T-helper 2 cell (primary cell): ENCODE measurements at places on chromosomes 12 and 14.

DNA sequence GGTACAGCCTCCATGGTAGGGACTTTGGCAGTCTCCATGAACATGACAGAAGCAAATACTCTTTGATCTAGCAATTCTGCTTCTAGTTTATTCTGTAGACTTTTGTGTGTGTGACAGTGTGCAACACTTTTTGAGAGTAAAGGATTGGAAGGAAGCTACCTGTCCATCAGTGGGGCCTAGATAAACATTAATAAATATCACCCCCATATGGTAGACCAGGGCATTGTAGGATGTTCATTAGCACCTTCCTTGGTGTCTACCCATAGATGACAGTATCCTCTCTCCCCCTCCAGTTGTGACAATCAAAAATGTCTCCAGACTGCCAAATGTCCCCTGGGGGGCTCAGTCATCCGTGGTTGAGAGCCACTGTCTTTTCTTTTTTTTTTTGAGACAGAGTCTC lies 10.8 kb downstream of the SNRNP35 start:
- peak; percentile 43 for DNase-seq

DNA sequence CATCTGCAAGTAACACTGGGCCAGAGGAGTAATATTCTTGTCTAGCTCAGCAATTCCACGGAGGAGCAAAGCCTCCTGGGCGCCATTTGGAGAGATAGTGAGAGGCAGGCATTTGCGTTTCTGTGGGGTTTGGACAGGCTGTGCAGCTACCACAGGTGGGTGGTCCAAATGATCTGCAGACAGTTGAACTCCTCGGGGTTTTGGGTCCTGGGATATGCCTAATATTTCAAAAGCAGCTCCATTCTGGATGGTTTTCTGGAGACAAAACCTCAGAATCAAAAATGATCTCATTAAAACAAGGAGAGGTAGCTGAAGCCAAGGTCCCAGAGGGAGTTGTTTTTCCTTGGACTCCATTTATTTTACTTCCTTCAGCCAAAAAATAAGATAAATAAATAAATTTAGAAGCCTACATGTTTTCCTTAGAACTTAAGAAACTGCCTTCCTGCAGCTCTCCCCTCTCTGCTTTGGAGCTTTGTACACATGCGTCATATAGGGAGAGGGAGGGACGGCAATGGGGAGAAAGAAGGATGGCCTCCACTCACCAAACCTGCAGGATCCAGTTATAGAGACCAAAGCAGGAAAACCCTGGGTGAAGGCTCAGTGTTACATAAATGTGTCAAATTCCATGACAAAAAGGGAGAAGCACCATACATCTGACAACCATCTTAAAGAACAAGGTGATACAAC lies 227.3 kb upstream of the DAAM1 start:
- DNase-seq, result no peak

DNA sequence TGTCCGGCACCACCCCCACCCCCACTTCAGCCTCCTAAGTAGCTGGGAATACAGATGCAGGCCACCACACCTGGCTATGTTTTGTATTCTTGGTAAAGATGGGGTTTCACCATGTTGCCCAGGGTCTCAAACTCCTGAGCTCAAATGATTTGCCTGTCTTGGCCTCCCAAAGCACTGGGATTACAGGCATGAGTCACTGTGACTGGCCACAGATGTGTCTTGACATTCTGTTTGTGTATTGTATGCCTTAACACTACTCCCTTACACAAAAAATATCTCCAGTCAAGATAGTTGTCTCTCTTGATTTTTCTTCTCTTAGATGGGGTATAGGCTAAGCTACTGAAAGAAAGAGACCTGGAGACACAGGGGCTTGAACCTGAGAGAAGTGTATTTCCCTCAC lies 17.6 kb downstream of the CLEC14A start:
- DNase-seq, result no peak

DNA sequence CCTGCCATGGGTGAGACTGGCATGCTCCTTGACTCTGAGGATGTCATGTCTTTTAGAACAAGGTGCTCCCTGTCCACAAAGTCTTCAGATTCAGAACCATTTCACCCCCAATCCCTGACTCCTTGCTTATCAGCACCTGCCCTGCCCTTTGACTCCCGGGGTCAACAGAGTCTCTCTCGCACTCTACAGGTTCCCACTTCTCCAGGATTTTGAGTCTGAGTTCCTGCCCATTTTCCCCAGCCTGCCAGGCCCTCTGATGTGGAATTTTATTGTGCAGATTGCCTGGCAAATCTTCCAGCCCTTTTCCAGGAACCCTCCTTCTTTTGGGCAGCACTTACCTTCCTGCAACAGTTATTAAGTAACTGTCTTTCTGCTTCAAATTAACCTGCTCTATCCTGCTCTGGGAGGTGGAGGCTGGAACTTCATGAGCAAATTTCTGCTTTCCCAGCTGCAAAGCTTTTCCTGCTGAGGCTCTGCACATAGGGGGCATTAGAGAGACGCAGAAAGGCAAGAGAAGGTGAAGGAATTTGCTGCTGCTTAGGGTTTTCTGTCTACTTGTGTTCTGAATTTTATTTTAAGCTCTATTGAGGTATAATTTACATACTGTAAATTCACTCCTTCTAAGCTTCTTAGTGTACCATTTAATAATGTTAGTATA lies 259.1 kb downstream of the PCNX1 start:
- DNase-seq, result no peak

DNA sequence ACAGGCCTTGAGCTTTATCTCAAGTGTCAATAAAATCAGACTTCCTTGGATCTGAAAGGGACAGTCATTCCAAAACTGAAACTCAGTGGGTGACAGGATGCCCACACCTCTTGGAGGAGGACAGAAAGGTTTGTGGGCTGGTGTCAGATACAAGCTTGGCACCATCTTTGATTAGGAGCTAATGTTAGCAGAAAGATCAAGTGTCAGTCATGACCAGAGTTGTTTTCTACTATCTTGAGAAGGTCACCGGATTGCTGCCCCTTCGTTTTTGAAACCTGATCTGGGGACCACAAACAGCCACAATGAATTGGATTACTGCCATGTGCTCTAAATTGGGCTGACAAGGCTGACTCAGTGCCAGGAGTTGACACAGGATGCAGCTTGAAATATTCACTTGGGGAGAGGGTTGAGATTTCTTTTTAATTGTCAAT lies 88.3 kb downstream of the OTOGL start:
- DNase-seq, result no peak

DNA sequence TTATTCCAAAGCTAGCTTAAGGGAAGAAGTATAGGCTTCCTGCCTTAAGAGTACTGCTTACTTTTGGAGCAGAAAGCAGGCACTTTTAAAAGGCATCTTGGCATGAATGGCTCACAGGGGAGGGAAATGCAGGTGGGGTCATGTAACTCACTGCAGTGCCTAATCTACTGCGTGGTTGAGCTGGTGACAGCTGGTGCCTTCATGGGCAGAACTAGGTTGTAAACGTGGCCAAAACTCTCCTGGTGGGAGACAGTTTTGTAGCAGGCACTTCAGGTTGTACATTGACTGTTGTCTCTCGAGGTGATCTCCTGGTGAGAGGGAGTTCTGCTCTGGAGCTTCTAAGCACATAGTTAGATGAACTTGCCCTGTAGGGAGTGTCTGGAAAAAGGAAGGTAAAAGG lies 962.5 kb downstream of the DIO2 start:
- DNase-seq, result no peak

DNA sequence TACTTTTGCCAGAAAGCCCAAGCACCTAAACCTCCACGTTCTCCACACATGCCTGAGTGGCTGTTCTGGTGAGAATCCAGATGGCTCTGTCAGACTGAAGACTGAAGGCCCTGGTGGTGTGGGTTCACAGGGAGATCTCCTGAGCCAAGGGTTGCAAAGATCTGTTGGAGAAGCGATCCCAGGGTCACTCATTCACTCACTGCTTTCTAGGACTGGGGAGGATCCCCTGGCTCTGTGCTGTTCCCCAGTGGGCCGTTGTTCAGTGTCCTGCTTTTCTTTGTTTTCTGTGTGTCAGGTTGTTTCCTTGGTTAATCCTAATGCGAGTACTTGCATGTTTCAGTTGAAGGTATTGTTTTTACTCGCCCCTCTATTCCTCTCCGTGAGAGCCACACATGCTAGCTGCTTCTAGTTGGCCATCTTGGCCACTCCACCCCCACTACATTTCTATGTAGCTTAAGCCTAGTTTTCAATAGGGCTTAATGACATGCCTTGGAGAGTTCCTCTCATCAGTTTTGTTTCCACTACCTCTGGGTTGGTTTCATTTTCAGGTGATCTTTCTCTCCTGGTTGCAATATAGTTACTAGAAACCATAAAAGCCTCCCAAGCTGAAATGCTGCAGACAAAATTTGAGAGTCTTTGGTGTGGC lies 144.5 kb upstream of the SLC38A2 start:
- DNase-seq, result peak; percentile 80

- DNase-seq, result no peak
These were observed 491.2 kb upstream of the FLRT2 start for GRCh38 chr14:85038526-85039352.

DNA sequence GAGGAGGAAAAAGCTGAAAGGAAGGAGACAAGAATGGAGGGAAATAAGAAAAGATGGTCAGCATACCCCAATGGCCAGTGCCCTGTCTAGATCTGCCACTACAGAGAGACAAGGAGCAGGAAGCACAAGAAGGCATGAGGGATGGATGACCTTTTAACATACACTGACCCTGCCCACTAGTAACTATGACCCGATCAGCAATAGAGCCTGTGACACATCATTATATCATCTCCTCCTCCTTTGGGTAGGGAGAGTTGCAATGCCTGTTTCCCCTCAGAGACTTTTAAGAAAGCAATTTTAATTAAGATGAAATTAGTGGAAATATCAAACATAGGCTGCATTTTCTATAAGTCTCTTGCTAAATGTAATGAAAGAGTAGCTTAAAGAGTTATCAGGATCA lies 4.7 kb upstream of the SLC2A13 start:
- no peak for DNase-seq

DNA sequence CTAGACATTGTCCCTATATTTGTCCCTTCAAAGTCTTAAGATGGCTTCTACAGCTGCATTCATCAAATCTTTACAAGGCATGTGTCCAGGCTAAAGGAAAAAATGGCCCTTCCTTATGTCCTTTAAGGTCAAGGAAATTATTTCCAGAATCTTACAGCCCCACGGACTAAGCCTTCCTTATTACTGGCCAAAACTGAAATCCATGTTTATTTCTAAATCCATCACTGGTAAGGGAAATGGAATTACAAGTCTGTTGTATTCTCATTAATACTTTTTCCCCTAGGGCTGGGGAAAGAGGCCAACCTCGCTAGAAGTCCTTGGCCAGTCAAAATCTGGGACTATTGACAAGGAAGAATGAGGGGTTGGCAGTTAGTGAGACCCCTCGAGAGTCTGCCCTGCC lies 252.5 kb downstream of the TMEM132C start:
- DNase-seq, result no peak

GRCh38 chr12:46149079-46149464 lies 119.8 kb downstream of the SLC38A1 start:
- no peak for DNase-seq
